T-cell (primary cell): ENCODE measurements at places on chromosomes 11 and 22. TPM values are rescaled to one million over a fixed set of nuclear protein-coding genes. Genes with fewer than 3 reads are reported as not detected.

DNA sequence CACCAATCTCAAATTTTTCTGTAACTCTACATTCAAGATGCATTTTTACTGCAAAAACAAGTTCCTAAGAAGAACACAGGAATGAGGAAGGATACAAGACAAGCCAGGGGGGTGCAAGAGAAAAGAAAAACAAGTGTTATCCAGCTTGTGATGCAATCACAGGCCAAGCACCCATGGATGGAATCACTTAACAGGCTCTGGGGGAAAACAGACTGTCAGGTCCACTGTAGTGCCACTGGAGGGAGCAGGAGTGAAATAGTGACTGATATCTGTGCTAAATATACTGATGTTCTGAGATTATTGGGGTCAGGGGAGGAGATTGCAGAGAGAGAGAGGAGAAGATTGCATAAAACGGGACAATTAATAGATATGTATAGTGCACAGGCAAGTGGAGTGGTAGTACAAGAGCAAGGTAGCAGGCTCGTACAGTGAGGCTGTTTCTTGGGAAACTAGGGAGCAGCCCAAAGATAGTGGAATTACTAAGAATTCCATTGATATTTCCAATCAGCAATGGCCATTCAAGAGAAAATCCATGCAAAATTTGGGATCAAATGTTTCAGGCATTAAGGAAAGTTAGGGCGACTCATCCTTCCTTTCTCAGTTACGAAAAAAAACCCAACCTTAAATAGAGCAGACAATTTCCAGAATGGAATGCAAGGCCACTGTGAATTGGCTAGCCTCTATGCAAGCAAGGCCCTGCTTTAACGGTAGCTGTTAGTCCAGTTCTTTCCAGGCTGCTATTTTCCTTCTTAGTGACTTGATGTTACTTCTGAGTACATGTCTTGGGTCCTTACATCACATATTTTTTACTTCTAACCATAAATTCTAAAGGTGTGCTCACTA is 52.2 kb upstream of the CEP126 start:
- no peak for DNase-seq

DNA sequence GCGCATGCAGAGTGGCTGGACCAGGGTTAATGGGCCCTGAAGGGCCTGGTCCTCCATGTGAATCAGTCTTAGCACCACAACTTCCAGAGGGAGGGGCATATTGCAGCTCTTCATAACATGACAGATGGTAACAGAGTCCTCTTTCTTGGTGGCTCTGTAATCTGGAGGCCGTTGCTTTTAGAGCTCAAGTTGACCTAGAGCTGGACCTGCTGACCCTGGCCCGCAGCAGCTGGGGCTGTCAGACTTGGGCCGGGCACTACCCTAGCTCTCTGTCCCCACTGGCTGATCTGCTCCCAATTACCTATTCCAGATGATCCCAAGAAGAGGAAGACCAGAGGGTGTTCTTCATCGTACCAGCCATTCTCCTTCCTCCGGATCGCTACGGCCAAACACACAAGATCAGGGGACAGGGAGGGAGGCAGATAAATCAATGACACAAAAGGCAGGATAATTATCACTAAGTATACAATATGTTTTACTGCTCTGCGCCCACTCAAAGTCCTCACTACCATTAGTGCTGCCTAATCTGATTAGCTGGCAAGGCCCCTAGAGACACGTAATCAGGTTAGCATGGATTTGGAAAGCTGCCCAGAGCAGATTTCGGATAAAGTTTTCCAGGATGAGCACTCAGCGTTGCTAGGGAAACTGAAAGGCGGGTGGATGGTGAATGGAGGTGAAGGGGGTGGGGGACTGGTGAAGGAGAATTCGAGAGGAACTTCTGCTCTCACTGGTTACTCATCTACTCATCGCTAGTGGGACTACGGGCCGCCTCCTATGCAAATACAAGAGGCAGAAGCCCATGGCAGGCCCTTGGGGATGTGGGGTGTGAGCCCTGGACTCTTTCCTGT is 64.5 kb upstream of the PHOX2A start:
- DNase-seq = no peak

DNA sequence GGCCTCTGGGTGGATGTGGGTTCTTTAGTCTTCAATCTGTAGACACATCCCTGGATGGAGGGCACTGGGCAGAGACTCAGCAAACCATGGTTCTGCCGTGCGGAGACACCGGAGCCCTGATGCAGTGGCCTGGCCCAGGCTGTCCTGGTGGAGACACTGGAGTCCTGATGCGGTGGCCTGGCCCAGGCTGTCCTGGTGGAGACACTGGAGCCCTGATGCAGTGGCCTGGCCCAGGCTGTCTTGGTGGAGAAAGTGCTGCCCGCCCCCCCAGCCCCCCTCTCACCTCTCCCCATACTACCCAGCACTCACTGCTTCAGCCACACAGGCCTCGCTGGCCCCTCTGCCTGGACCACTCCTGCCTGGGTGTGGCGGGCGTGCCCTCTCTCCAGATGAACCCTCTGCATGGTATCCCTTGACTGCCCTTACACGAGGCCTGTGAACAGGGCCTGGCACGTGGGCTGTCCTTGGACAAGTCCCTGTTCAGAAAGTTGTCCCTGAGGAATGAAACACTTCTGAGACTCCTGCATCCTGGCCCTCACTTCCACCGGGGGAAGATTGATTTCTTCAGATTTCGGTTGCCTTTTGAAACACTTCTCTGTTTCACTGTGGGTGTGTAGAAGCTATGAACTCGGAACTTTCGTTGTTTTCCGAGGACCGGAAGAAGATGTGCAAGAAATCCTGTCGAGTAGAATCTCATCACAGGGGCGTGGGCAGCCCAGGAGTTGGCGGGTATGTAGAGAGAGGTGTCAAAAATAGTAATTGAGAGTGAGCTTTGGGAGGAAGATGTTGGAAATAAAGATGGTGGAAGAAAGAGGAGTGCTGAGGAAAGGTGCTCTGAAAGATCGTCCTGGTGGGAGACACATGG is 26.2 kb downstream of the IGHMBP2 start:
- DNase-seq = no peak

GRCh38 chr11:65915821-65916251 is 3.0 kb downstream of the C11orf68 start:
- DNase-seq = no peak

- DNase-seq = no peak
These were observed 387.1 kb downstream of the SOX6 start for GRCh38 chr11:15969281-15969680.

DNA sequence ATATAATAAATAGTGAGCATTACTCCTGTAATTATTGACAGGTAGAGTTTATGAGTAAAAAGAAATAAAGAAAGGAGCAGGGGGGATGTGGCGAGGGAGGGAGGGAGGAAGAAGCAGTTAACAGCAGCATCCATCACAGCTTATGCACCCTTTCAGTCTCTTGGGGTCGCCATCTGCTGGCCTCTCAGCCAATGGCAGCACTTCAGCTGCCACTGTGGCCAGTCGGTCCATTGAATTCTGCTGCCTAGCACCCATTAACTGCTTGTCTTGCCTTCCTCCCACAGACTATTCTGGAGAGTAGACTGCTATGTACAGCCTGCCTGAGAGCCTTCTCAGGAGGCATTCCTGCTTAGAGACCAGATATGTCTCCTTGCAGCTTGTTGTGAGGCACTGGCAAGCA is 388.3 kb downstream of the TENM4 start:
- DNase-seq = no peak

GRCh38 chr11:19843079-19843478 is 130.4 kb downstream of the NAV2 start:
- no peak for DNase-seq

DNA sequence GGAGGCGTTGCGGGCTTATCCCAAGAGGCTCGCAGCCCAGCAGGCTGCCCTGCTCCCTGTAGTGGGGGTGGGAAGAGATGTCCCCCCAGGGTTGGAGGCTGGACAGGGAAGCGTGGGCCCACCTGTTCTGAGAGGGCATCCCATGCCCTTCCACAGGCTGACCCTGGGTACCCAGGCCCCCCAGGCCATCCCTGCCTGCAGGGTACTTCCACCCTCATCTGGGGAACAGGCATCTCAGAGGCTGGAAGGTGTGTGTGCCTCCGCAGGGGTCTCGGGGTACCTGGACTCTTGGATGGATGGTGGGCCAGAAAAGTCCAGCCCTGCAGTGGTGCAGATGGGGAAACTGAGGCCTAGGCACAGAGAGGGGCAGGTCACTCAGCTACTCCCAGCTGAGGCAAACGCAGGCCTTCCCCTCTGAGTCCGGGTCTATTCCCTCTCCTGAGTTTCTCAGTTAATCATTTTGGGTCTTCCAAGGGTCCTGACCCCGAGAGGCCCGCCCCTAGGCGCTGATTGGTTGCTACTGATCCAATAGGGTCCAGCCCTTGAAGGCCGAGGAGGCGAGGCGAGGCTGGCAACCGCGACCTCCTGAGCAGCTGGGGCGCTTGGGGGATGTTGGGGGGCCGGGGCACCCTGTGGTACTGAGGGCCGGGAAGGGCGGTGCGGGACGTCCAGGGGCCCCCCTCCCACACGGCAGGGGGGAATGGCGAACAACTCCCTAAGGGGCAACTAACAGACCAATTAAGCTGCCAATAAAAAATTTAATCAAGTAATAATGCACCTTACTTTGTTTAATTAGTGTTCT is 23.8 kb downstream of the FLRT1 start:
- no peak for DNase-seq

DNA sequence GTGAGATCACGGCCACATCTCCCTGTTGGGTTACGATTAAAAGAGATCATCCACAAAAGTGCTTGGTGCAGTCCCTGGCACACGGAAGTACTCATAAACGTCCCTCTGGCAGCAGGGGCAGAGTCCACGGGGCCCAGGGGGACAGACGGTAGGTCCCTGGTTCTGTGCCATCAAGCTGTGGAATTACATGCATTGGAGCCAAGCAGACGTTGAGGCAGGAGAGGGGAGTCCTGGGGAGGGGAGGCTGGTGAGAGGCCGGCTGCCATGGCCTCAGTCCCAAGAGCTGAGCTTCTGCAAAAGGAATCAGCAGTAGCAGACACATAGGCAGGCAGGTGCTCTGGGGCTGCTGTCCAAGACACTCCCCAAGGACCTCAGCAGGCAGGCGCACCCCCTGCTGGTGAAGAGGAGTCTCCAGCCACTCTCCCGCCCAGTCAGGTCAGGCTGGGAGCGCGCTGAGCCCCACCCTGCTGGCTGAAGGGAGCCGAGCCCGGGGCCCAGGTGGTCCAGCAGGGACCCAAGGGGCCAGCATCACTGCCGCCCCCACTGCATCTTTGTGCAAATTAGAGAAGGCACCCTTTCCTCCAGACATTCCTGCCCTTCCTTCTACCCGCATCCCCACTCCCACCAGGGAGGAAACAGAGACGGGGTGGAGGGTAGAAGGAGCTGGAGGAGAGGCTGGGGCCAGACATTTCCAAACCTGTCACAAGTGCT is 7.6 kb upstream of the KCTD17 start:
- DNase-seq = peak; percentile 19

GRCh38 chr11:129145276-129145675 is 46.8 kb downstream of the ARHGAP32 start:
- DNase-seq = no peak

GRCh38 chr11:313787-314553 is at the start of gene IFITM1:
Gene IFITM1, plus strand, starts transcription at chr11:314040. Its CDS starts 131 bp downstream, at chr11:314171.
- DNase-seq = peak; percentile 43

DNA sequence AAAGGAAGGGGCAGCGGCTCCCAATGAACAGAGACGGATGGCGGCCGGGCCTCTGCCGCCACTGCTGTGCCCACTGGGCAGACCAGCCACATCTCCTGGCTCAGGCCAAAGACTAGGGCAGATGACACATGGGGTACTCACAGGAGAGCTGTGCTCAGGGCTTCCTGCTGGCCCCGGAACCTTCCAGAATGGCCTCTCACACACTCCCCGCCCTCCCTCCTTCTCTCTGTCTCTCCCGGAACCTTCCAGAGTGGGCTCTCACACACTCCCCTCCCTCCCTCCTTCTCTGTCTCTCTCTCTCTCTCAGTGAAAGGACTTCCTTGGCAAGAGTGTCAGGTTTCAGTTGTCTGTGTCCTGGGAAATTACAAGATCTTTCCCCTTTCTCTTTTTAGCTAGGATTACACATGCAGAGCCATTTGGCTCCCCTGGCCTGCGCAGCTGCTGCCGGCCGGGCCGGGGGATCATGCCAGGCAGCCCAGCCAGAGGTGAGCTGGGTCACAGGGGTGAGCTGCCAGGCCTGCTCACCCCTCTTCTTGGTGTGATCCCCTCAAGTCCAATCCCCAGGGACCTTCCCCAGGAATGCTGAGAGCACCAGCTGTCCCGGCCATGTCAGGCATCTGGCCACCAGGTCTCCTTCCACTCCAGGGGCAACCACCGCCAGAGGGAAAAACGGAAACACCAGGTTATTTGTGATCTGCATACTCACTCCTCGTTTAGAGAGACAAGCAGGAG is 45.3 kb upstream of the ADA2 start:
- DNase-seq = no peak

DNA sequence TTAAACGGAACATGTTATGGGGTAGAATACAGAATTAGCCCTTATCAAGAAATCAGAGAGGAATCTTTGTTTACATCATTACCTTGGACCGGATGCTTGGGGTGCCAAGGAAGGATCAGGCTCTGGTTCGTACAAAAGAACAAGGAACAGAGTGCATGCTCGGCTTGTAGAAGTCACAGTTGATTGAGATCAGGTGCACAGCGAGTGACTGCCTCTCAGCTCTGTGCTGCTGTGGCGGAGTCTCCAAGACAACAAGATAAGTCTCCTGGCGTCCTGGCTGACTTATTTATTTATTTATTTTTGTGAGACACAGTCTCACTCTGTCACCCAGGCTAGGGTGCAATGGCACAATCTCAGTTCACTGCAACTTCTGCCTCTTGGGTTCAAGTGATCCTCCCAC is 31.8 kb downstream of the GLB1L2 start:
- DNase-seq = no peak

GRCh38 chr11:135069890-135070289 is 657.8 kb upstream of the B3GAT1 start:
- no peak for DNase-seq

GRCh38 chr11:47225552-47226400 is 11.0 kb downstream of the DDB2 start:
- DNase-seq = no peak

DNA sequence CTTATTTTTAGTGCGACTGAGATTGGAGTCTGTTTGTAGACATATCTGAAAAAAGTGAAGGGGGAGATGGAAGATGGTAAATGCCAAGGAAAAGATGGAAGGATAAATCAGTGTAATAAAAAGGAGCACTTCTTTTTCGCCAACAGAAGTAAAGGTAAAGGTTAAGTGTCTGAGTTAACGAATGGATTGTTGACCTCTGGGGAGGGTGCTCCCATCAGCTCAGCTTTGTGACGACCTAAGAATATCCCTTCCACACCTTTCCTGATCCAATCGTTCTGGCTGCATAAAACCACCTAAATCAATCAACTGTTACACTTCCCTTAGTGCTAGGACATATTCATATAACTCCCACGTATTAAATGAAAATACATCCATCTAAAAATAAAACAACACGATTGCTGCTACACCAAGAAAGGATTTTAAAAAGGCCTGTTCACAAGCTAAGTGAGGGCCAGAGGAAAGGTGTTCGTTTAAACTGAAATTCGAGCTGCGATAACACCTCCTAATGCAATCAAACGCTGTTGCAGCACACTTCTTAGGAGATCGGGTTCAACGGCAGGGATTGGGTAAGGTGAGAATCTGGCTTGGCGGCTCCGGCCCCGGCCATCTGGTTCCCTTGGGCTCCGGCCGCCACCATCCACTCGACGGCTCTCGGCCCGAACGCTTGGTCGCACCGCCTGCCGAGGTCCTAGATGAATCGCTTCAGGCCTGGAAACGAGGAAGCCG is 658 bp downstream of the C11orf71 start:
- DNase-seq = no peak

GRCh38 chr11:2293531-2293971 is 8.2 kb downstream of the C11orf21 start:
- no peak for DNase-seq

UBQLNL gene
- 0.46 TPM for total RNA-seq

MAP6 gene
- total RNA-seq = 0.30 TPM

RFPL3 gene
- total RNA-seq = not detected

HTR3A gene
- total RNA-seq = not detected

MMP13 gene
- not detected for total RNA-seq

NAALADL1 gene
- total RNA-seq = 18.8 TPM

ANKK1 gene
- 3.3 TPM for total RNA-seq

ZNRF3 gene
- total RNA-seq = 0.70 TPM

MS4A6E gene
- not detected for total RNA-seq
